ENCODE measurements at places on chromosomes 3 and 15. TPM values are rescaled to one million over a fixed set of nuclear protein-coding genes. Genes with fewer than 3 reads are reported as not detected.

The NR2F2 gene
- total RNA-seq: 9.6 TPM

The LIPH gene
- total RNA-seq: 0.07 TPM

The BSN gene
- 0.10 TPM for total RNA-seq

The CCR8 gene
- not detected for total RNA-seq

The ISLR gene
- not detected for total RNA-seq

The SPINK8 gene
- total RNA-seq: not detected

The CLDN16 gene
- total RNA-seq: 0.23 TPM

- DNase-seq: peak; percentile 75
- H3K4me3 ChIP-seq: no peak overlapping the region
- H3K36me3 ChIP-seq: no peaks in the 10 kb centered on the region
- no peaks in the 10 kb centered on the region for H3K27me3 ChIP-seq
- peak overlapping the region; percentile 61 for H3K27ac ChIP-seq
Observed at GRCh38 chr3:32276279-32276841, 37.9 kb downstream of the CMTM8 start.

DNA sequence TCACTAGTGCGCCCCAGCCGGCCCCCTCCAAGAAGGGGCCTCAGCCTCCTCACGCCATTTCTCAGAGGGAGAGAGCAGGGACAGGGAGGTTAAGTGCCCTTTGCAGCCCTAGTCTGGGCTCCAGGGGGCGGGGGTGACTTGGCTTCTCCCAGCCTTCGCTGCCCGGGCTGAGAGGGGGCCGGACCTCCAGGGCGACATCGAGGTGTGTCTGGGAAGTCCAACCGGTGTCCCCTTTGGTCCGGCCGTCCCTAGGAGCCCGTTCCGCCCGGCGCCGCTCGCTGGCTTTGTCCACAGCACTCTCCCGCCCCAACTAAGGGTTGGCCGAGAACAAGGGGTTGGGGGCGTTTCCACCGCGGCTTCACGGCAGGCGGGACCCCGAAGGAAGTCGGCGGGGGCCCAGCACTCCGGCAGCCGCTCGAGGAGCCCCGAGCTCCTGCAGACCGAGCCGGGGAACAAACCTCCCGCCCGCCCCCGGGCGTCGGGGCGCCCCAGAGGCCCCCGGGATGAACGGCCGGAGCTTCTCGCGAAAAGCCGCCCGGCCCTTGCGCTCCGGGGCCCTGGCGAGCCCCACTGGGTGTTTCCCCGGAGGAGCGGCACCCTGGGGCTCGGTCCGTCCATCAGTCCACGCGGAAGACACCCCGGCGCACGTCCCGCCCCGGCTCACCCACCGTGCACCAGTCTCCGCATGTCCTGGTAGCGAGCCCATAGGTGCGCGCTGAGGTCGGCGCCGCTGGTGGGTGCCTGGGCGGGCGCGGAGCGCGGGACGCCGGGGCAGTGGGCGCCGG, 627 bp downstream of the NT5DC2 start:
- no peaks in the 10 kb centered on the region for H3K27me3 ChIP-seq
- H3K4me3 ChIP-seq: peak overlapping the region; percentile 72
- DNase-seq: peak; percentile 13
- peaks cover 13% of the 10 kb centered on the region for H3K4me1 ChIP-seq

GRCh38 chr15:68252925-68253534, 23.5 kb upstream of the CLN6 start:
- H3K27me3 ChIP-seq: no peaks in the 10 kb centered on the region
- H3K36me3 ChIP-seq: no peaks in the 10 kb centered on the region
- peak; percentile 89 for DNase-seq

DNA sequence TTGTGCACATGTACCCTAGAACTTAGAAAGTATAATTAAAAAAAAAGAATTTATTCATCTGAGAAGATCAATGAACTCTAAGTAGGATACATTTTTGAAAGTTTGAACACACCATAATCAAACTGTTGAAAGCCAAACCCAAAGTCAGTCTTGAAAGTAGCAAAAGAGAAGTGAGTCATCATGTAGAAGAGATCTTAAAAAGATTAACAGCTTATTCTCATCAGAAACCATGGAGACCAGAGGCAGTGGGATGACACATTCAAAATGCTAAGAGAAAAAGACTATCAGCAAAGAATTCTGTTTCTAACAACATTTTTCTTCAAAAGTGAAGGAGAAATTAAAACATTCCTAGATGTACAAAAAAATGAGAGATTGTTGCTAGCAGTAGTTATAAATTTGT, 60.7 kb downstream of the TIMP4 start:
- H3K27me3 ChIP-seq: peaks cover 52% of the 10 kb centered on the region
- no peaks in the 10 kb centered on the region for H3K4me1 ChIP-seq
- DNase-seq: no peak
- H3K27ac ChIP-seq: no peak overlapping the region

- no peak overlapping the region for H3K27ac ChIP-seq
- no peaks in the 10 kb centered on the region for H3K36me3 ChIP-seq
- H3K27me3 ChIP-seq: no peaks in the 10 kb centered on the region
- peaks cover 9% of the 10 kb centered on the region for H3K4me1 ChIP-seq
- DNase-seq: peak; percentile 38
Observed at GRCh38 chr3:27114684-27115083, 254.5 kb downstream of the NEK10 start.

GRCh38 chr3:101836160-101836559, 13.2 kb upstream of the NFKBIZ start:
- DNase-seq: no peak
- H3K4me3 ChIP-seq: no peak overlapping the region
- no peaks in the 10 kb centered on the region for H3K27me3 ChIP-seq
- peaks cover 9% of the 10 kb centered on the region for H3K36me3 ChIP-seq
- H3K27ac ChIP-seq: peak overlapping the region; percentile 79
- H3K4me1 ChIP-seq: peaks cover 18% of the 10 kb centered on the region

DNA sequence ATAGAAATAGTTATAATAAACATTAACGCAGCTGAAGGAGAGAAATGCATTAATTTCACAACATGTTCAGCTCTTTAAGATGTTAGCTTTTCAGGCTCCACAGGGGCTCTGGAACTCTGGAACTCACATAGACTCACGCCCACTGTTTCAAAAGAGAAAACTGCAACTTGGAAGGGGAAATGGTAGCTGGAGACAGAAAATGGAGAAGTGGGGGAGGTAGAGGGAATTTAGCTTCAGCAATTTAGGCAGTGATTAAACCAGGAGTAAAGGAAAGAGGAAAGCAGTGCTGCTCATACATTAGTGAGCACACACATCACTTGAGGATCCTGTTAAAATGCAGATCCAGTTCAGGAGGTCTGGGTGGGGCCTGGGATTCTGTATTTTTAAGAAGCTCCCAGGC, 274.8 kb upstream of the TRIM42 start:
- no peak for DNase-seq
- no peak overlapping the region for H3K27ac ChIP-seq
- H3K4me3 ChIP-seq: no peak overlapping the region
- H3K36me3 ChIP-seq: peaks cover 4% of the 10 kb centered on the region
- no peaks in the 10 kb centered on the region for H3K27me3 ChIP-seq
- H3K4me1 ChIP-seq: peaks cover 4% of the 10 kb centered on the region

GRCh38 chr15:66938114-66938830, 127.1 kb upstream of the SMAD3 start:
- H3K4me1 ChIP-seq: peaks cover 5% of the 10 kb centered on the region
- DNase-seq: no peak
- H3K27ac ChIP-seq: no peak overlapping the region
- H3K4me3 ChIP-seq: no peak overlapping the region

DNA sequence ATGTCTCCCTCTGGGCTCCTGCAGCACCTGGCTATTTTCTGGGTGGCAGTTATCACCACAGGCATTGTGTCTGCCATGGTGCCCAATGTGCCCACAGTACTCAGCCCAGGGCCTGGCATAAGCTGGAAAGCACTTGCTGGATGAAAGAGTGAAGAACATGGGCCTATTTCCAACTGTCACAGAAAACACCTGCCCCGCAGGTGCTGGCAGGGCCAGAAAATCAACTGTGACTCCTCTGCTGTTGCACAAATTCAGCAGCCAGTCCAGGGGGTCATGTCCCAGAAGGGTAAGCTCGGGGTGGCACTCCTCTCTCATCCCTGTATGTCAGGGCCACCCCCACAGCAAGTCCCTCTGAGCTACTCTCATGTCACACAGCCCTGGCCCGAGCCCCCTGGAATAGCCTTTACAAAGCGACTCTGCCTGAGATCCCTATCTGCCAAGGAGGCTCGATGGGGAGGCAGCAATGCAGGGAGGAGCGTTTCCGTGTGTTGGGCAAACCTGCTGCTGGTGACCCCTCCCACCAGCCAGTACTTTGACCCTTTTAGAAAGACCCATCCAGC, 16.9 kb downstream of the ITIH3 start:
- no peak overlapping the region for H3K27ac ChIP-seq
- no peaks in the 10 kb centered on the region for H3K4me1 ChIP-seq
- no peak for DNase-seq

GRCh38 chr15:47781527-47781926, 64.2 kb downstream of the SEMA6D start:
- H3K4me3 ChIP-seq: no peak overlapping the region
- no peaks in the 10 kb centered on the region for H3K27me3 ChIP-seq
- H3K4me1 ChIP-seq: peaks cover 8% of the 10 kb centered on the region
- no peaks in the 10 kb centered on the region for H3K36me3 ChIP-seq
- H3K27ac ChIP-seq: no peak overlapping the region
- DNase-seq: no peak

DNA sequence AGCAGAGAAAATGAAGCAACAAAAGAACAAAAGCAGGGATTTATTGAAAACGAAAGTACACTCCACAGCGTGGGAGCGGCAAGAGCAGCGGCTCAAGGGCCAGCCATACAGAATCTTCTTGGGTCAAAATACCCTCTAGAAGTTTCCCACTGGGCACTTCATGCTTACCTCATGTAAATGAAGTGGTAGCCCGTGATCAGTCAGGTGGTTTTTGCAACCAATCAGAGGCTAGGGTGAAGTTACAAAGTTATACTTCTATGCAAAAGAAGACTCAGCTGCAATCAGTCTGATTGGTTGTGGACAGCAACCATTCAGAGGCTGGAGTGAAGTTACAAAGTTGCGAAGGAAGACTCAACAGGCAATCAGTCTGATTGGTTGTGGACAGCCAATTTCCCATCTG, 37.8 kb upstream of the TRH start:
- H3K36me3 ChIP-seq: peaks cover 9% of the 10 kb centered on the region
- H3K4me3 ChIP-seq: peak overlapping the region; percentile 74
- H3K27me3 ChIP-seq: no peaks in the 10 kb centered on the region
- peaks cover 17% of the 10 kb centered on the region for H3K4me1 ChIP-seq
- DNase-seq: peak; percentile 55

GRCh38 chr15:28876131-28876844, 9.5 kb upstream of the APBA2 start:
- no peak for DNase-seq
- H3K4me3 ChIP-seq: no peak overlapping the region
- no peak overlapping the region for H3K27ac ChIP-seq
- H3K36me3 ChIP-seq: no peaks in the 10 kb centered on the region
- no peaks in the 10 kb centered on the region for H3K27me3 ChIP-seq
- H3K4me1 ChIP-seq: no peaks in the 10 kb centered on the region

DNA sequence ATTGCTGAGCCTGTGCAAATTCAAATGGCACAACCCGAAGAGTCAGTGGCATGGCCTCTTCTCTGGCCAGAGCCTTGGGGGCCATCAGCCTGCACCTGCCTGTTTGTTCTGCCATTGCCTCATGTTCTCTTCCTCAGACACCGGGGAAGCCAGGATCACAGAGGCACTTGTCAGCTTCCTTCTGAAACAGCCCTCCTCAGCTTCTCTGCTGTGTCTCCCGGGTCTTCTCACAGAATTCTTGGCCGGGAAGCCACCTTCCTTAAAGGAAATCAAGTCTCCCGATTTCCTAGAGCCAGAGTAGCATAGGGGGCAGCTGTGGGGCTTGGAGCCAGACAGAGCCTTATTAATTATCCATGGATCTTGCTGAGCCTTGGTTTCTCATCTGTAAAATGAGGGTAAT, 47.4 kb upstream of the CGNL1 start:
- H3K27me3 ChIP-seq: peaks cover 24% of the 10 kb centered on the region
- H3K36me3 ChIP-seq: no peaks in the 10 kb centered on the region
- H3K4me3 ChIP-seq: no peak overlapping the region

GRCh38 chr3:55735976-55736375, 248.9 kb upstream of the WNT5A start:
- peak; percentile 7 for DNase-seq
- H3K4me1 ChIP-seq: no peaks in the 10 kb centered on the region
- H3K27ac ChIP-seq: no peak overlapping the region
- peaks cover 7% of the 10 kb centered on the region for H3K27me3 ChIP-seq
- H3K36me3 ChIP-seq: no peaks in the 10 kb centered on the region

GRCh38 chr3:197810901-197811300, 19.8 kb downstream of the LRCH3 start:
- peaks cover 16% of the 10 kb centered on the region for H3K4me1 ChIP-seq
- no peaks in the 10 kb centered on the region for H3K27me3 ChIP-seq
- DNase-seq: no peak
- H3K4me3 ChIP-seq: no peak overlapping the region

DNA sequence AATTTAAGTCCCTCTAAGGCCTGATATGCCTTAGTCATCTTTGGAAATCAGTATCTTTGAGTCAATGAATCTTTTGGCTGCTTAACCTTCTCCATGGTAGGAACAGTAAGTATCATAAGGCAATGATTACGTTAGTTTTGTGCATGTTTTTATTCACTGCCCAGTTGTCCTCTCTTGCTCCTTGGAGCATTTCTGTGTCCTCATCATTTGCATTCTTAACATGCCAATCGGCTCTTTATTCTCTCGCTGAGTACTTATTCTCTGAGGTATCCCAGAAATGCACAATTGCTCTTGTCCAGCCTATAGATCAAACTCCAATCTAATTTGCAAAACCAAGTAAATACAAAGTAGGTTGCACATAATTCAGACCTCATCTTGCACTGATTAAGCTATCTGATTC, 405.0 kb upstream of the IL12A start:
- no peaks in the 10 kb centered on the region for H3K36me3 ChIP-seq
- H3K27me3 ChIP-seq: peaks cover 23% of the 10 kb centered on the region
- H3K27ac ChIP-seq: no peak overlapping the region
- no peaks in the 10 kb centered on the region for H3K4me1 ChIP-seq
- DNase-seq: no peak

DNA sequence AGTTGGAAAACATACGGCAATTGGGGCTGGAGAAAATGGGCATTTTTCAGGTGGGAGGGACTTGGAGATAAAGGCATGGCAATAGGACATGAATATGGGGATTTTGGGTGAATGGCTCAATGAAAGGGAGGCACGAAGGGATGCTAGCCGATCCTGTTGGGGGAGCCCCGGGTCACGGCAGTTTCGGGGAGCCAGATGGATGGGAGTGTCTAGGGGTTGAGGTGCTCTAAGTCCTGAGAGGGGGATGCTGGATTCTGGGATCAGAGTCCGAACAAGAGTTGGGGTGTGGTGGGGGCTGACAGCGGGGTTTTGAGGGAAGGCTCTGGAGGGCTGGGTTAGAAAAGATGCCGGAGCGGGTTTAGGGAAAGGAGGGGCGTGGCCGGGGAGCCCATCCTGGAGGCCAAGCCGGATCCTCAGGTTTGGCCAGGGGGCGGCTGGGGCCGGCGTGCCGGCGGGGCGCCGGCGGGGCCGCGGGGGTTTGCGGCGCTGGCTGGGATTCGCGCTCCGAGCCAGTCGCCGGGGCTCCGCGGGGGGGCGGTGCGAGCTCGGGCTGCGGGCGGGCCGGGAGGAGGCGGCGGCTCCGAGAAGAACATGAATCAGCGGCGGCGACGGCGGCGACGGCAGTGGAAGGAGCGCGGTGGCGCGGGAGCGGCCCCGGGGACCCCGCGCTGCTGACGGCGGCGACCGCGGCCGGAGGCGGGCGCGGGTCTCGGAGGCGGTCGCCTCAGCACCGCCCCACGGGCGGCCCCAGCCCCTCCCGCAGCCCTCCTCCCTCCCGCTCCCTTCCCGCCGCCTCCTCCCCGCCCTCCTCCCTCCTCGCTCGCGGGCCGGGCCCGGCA, at the start of gene TYRO3:
TYRO3 (plus strand) TSS at position 813 of the 839 bp plus-strand sequence. CDS start 46 bp downstream, outside the sequence.
- peak; percentile 39 for DNase-seq
- H3K4me1 ChIP-seq: no peaks in the 10 kb centered on the region
- H3K4me3 ChIP-seq: peak within 1 kb of the TSS; percentile 75
- H3K36me3 ChIP-seq: no peaks in the 10 kb centered on the region
- H3K27me3 ChIP-seq: no peaks in the 10 kb centered on the region
- H3K27ac ChIP-seq: no peak within 1 kb of the TSS

Data from MCF 10A (cell line).